CD4-positive, alpha-beta memory T cell (primary cell): ENCODE measurements at places on chromosomes 6 and 20. TPM values are rescaled to one million over a fixed set of nuclear protein-coding genes. Genes with fewer than 3 reads are reported as not detected.

Gene KCNK16
- not detected for polyA plus RNA-seq

Gene FAM209B
- 0.32 TPM for polyA plus RNA-seq

Gene GTSF1L
- not detected for polyA plus RNA-seq

Gene MYH7B
- polyA plus RNA-seq, result not detected

Gene GSTA2
- polyA plus RNA-seq, result not detected

Gene LZTS3
- 0.86 TPM for polyA plus RNA-seq

Gene SLC35D3
- polyA plus RNA-seq, result not detected

Gene PRSS35
- polyA plus RNA-seq, result 0.21 TPM

Gene SPATA25
- polyA plus RNA-seq, result not detected

Gene HLA-DOA
- not detected for polyA plus RNA-seq

Gene DZANK1
- 0.99 TPM for polyA plus RNA-seq

Gene C6orf58
- 0.31 TPM for polyA plus RNA-seq

Gene PLAGL1
- polyA plus RNA-seq, result 1.2 TPM

Gene ZBTB2
- 25.5 TPM for polyA plus RNA-seq

Gene CLVS2
- not detected for polyA plus RNA-seq

Gene C6orf163
- not detected for polyA plus RNA-seq

Gene SLC52A3
- not detected for polyA plus RNA-seq

Gene SMIM28
- polyA plus RNA-seq, result not detected

Gene SIRPG
- 211 TPM for polyA plus RNA-seq

Gene CNBD2
- polyA plus RNA-seq, result 6.7 TPM

Gene OR2J3
- polyA plus RNA-seq, result not detected

Gene CTCFL
- polyA plus RNA-seq, result not detected

Gene BTN3A1
- 68.0 TPM for polyA plus RNA-seq

Gene PPP2R5D
- 30.8 TPM for polyA plus RNA-seq

Gene SLPI
- not detected for polyA plus RNA-seq

Gene FAM50B
- 4.5 TPM for polyA plus RNA-seq

Gene DNPH1
- 159 TPM for polyA plus RNA-seq

Gene FOXS1
- not detected for polyA plus RNA-seq

Gene KIAA1755
- not detected for polyA plus RNA-seq
